Suprapubic skin (tissue), 4 donors: ENCODE measurements at places on chromosomes 4 and X.
A peak's percentile ranks its signal among the peaks of the same experiment; 100 is the strongest.

DNA sequence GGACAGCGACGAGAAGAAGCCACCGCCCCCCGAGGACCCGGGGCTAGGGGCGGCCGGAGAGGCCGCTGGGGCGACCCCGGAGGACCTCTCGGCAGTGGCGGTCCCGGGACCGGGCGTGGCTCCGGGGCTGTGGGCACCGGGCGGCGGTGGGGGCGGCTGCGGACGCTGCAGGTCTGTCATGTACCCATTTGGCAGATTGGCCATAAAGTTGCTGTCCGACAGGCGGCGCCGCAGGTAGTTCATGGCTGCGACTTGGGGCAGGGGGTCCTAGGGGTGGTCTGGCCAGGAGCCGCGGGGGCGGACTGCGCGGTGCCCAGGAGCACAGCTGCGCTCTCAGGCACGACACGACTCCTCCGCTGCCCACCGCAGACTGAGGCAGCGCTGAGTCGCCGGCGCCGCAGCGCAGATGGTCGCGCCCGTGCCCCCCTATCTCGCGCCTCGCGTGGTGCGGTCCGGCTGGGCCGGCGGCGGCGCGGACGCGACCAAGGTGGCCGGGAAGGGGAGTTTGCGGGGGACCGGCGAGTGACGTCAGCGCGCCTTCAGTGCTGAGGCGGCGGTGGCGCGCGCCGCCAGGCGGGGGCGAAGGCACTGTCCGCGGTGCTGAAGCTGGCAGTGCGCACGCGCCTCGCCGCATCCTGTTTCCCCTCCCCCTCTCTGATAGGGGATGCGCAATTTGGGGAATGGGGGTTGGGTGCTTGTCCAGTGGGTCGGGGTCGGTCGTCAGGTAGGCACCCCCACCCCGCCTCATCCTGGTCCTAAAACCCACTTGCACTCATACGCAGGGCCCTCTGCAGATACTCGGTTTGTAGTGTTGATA, at the start of gene SYN1:
TSS of gene SYN1 (minus strand) at position 372 of the 817 bp plus-strand sequence. CDS start at position 243, 129 bp downstream.
- peaks cover 4% of the 10 kb centered on the region for H3K27me3 ChIP-seq
- H3K4me3 ChIP-seq, result peak within 1 kb of the TSS; percentile 37
- DNase-seq, result no peak
- no peak within 1 kb of the TSS for H3K27ac ChIP-seq
- H3K4me1 ChIP-seq, result peaks cover 10% of the 10 kb centered on the region

DNA sequence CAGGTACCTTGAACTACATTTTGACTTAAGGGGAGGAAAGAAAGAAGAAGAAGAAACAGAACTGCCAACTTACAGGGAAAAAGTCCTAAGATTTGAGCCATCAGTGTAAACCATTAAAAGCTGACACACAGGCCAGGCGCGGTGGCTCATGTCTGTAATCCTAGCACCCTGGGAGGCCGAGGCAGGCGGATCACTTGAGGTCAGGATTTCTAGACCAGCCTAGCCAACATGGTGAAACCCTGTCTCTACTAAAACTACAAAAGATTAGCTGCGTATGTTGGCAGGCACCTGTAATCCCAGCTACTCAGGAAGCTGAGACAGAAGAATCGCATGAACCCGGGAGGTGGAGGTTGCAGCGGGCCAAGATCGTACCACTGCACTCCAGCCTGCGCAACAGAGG, 389.7 kb upstream of the FAM241A start:
- H3K4me3 ChIP-seq, result no peak overlapping the region
- no peak for DNase-seq
- H3K36me3 ChIP-seq, result no peaks in the 10 kb centered on the region
- H3K27ac ChIP-seq, result no peak overlapping the region
- H3K4me1 ChIP-seq, result no peaks in the 10 kb centered on the region

DNA sequence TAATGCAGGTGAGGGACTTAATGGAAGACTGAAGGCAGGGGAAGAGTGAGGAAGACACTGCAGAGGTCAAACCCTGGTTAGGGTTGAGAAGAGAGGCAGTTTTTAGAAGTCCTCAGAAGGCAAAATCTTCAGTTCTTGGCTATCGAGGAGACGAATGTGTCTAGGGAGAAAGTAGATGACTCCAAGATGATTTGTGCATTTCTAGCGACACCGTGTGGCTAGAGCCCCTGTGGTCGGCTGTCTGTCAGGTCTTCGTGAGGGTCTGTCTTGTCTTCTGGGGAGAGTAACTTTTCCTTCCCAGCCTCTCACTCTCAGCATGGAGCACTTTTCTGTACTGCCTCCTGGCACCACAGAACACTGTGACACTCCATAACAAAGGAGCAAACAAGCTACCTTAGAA, 458.1 kb downstream of the STIM2 start:
- DNase-seq, result no peak
- no peak overlapping the region for H3K27ac ChIP-seq
- H3K4me3 ChIP-seq, result no peak overlapping the region
- H3K36me3 ChIP-seq, result no peaks in the 10 kb centered on the region

GRCh38 chr4:82890901-82891706, at the start of gene SEC31A:
SEC31A (minus strand) TSS chr4:82891153; CDS start chr4:82881936, 9,217 bp downstream.
- no peaks in the 10 kb centered on the region for H3K27me3 ChIP-seq
- peaks cover 21% of the 10 kb centered on the region for H3K36me3 ChIP-seq
- peaks cover 48% of the 10 kb centered on the region for H3K4me1 ChIP-seq
- H3K4me3 ChIP-seq, result peak within 1 kb of the TSS; percentile 90
- peak within 1 kb of the TSS; percentile 99 for H3K27ac ChIP-seq
- DNase-seq, result peak; percentile 97

- no peaks in the 10 kb centered on the region for H3K36me3 ChIP-seq
- no peaks in the 10 kb centered on the region for H3K4me1 ChIP-seq
- no peak for DNase-seq
- no peak overlapping the region for H3K4me3 ChIP-seq
- peaks cover 15% of the 10 kb centered on the region for H3K27me3 ChIP-seq
Observed at GRCh38 chr4:186318481-186318880, 52.5 kb downstream of the F11 start.

DNA sequence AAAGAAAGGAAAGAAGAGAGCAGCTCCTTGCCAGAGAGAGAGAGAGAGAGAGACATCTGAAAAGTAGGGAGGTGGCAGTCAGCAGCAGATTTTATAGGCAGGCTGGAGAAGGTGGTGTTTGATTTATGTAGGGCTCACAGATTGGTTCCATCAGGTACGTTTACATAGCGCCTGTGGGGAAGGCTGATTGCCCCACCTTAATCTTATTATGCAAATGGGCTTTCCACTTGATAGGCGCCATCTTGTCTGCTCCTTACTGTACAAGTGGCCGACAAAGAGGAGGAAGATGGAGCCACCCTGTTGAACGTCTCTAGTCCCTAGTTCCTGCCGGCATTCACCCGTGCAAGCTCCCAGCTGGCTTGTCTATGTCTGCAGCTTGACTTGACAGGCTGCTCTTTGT, 49.1 kb upstream of the DHRSX start:
- no peak overlapping the region for H3K27ac ChIP-seq
- H3K4me3 ChIP-seq, result no peak overlapping the region
- no peaks in the 10 kb centered on the region for H3K27me3 ChIP-seq
- no peak for DNase-seq
- H3K36me3 ChIP-seq, result no peaks in the 10 kb centered on the region
- H3K4me1 ChIP-seq, result no peaks in the 10 kb centered on the region
